ENCODE measurements at places on chromosomes 4 and X.

GRCh38 chr4:178871476-178871875, 1429.2 kb upstream of the AGA start:
- no peak for DNase-seq

DNA sequence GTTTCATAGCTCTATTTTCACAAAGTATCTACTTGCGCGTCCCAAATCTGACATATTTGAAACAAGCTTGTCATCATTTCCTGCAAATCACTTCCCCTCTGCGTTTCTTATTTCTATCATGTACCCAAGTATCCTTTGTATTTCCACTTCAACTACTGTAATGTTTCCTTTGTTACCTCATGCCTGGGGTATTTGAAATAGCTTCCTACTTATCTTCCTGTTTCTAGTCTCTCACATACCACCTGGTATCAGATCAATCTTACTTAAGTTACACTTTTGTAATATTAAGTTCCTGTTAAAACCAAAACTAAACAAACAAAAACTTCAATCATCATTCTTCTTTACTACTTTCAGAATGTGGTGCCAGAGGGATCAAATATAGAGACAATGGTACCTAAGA, 93.6 kb upstream of the SMAD1 start:
- peak; percentile 52 for DNase-seq

DNA sequence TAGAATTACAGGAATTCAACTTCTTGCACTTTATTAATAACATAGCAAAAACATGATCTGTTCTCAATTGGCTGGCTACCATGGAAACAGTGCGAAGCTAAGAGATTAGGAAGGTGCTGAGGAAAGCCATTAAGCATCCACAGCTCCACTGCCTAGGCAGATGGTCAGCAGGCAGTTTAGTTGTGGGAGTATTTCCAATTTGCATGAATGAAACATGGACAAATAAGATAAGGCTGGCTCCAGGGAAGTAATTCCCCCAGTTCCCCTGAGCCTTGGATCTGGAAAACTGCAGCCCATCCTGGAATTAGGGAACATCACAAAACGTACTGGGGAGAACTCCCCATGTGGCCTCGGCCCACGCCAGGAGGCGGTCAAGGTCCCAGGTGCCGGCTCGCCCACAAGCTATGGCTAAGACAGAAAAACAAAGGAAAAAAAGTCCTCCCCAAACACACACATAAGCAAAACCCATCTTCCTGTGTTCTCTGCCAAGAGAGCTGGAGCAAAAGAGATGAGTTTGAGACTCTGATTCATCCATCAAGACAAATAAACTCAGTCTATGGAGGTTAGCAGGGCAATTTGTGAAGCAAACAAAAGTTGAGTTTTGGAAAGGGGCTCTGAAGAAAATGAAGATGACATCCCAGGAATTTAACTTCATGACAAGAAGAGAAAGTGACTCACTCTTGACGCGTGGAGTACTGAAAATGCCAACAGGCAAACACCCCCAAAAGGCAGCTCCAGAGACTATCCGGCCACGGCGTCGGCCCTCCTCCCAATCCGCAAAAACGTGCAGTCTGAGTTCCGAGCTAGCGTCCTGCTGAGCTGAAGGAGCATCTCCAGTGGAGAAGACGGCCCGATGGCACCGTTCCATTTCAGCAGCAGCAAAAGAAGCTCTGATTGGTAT, 45.1 kb downstream of the IGFBP7 start:
- peak; percentile 49 for DNase-seq

DNA sequence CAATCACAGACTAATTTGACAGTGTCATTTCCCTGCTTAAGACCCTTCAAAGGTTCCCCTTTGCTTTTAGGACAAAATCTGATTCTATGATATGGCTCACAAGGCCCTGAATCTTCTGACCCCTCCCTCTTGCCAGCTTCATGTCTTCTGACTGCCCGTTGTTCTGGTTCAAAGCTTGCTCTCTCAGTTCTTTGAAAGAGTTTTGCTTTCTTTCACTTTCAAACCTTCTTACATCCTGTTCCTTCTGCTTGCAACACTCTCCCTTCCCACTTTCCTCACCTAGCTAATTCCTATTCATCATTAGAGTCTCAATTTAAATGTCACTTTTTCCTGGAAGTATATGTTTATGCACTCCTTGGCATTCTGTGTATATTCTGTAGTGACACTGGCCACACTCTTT, 299.2 kb downstream of the IDS start:
- no peak for DNase-seq

- no peak for DNase-seq
Measured at GRCh38 chr4:158217763-158218162, 7.5 kb downstream of the TMEM144 start.

DNA sequence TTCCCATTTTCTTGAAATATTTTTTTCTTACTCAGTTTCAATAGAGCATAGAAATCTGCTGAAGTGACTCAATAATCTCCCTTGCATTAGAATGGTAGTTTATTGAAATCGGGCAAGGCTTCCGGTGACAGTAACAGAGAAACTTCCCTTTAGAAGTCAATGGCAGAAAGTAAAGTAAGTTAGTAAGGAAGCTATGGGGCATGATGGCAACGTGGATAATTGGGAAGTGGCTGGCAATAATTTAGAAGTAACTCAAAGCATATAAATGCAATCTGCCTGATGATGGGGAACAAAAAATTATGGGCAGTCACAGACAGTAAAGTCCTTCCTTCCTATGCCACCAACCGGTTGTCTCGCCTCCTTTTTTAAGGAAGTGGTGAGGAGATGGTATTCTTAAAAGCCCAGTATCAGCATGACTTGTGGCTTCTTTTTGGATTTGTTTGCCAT, 7.6 kb downstream of the CYBB start:
- no peak for DNase-seq

DNA sequence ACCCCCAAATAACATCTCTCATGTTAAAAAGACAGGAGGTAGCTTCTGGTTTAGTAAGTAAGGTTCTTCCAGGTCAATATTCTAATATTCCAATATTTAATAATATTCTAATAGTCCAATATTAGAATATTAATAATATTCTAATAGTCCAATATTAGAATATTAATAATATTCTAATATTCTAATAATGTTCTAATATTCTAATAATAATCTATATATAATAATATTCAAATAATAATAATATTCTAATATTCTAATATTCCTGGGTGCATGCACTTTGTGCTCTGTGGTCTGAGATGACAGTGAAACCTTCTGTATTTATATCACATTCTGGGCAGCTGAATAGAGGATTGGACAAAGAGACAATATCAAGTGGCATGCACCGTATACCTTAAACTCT, 96.1 kb downstream of the PCDH10 start:
- no peak for DNase-seq

- peak; percentile 75 for DNase-seq
Measured at GRCh38 chr4:183828125-183828524, 77.0 kb upstream of the STOX2 start.

GRCh38 chrX:150573702-150574101, 5.3 kb downstream of the MTM1 start:
- no peak for DNase-seq

Measured in bronchial epithelial cell (primary cell).